ENCODE measurements at places on chromosomes 2 and 18. TPM values are rescaled to one million over a fixed set of nuclear protein-coding genes. Genes with fewer than 3 reads are reported as not detected.

STARD6 gene
- not detected for total RNA-seq

ARHGAP28 gene
- total RNA-seq = not detected

ABCB6 gene
- 13.8 TPM for total RNA-seq

SRD5A2 gene
- 0.05 TPM for total RNA-seq

SERPINB4 gene
- not detected for total RNA-seq

IL18R1 gene
- total RNA-seq = 21.3 TPM

TMEM163 gene
- total RNA-seq = 0.30 TPM

FSIP2 gene
- total RNA-seq = 0.05 TPM

COL3A1 gene
- not detected for total RNA-seq

FER1L5 gene
- total RNA-seq = not detected

B4GALT6 gene
- 2.1 TPM for total RNA-seq

COLEC12 gene
- not detected for total RNA-seq
